NCI-H446 treated with DMSO at 0.1 percent for 48 hours (cell line): ENCODE measurements at places on chromosomes 13 and 19.

- DNase-seq = no peak
Observed at GRCh38 chr13:33145667-33146066, 129.4 kb downstream of the KL start.

DNA sequence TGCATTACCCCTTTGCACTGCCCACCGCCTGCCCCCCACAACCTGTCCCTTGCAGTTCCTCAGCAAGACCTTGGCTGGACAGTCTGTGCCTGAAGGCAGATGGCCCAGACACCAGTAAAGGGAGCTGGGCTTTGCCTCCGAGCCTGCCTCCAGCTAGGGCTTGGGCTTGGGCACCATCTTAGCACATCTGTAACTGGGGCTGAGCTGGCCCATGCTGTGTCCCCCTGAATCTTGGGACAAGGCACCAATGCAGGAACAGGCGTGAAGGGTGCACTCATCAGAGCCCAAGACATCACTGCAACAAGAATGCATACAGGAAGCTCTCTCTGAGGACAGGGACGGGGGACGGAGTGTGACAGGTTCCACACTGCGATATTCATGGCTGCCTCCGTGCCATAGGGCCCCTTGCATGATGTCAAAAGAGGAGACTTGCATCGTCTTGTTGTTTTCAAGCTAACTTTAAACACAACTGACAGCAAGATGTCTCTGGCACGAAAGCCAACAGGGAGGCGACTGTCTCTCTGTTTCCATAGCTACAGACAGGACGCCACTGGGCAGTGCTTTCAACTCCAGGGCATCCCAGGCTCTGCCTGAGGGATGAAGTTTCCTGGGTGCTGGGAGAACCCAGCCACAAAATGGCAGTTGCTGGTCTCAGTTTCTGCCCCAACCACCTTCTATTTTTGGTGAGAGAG, 8.7 kb upstream of the CHST8 start:
- DNase-seq = no peak

DNA sequence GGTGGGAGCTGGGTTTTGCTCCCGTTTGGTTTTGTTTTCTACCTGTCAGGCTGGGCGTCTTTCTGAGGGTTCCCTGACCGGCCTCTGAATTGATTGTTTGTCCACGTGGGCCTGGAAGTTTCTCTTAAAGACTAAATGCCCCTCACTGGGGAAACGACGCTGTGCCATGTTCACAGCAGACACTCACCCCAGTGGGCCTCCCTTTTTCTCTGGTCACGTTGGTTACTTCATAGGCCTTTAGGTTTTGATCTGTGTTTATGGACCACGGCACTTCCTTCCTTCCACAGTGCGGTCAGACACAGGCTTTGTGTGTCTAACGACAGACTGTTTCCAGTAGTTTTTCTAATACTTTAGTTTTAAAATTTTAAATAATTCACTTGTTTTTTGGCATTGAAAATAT, 20.1 kb upstream of the NDUFS7 start:
- no peak for DNase-seq

DNA sequence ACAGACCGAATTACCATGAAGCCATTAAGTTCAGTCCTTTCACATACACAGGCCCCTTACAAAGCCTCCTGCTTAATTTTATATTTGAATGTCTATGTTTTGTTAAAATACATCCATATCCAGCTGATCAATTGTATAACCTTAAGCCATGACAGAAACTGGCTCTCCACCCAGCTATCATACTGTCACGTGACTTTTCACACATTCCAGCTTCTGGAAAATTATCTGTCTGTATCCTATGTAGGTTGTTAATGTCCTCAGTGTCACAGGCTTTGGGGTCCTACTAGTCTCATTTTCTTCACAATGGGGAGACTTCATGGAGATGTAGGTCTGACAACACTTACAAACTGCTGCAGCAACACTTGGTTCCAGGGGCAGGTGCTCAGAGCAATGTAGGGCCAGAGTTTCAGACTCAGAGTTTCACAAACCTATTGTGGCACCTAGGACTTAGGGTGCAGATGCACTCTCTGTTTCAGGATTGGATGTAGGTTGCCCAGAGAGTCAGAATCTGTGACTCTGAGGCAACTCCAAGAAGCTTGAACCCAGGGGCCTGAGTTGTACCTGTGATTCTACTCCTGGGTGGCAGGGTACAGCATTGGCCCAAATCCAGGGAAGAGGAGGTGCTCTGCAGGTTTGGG, 69.6 kb upstream of the PCDH20 start:
- no peak for DNase-seq

- DNase-seq = no peak
Observed at GRCh38 chr19:43767316-43767715, 12.6 kb upstream of the SMG9 start.

- DNase-seq = peak; percentile 83
Observed at GRCh38 chr19:50203281-50204080, at the start of gene MYH14. Gene MYH14 (plus strand): TSS chr19:50203622. CDS start chr19:50210366, 6,744 bp downstream.

DNA sequence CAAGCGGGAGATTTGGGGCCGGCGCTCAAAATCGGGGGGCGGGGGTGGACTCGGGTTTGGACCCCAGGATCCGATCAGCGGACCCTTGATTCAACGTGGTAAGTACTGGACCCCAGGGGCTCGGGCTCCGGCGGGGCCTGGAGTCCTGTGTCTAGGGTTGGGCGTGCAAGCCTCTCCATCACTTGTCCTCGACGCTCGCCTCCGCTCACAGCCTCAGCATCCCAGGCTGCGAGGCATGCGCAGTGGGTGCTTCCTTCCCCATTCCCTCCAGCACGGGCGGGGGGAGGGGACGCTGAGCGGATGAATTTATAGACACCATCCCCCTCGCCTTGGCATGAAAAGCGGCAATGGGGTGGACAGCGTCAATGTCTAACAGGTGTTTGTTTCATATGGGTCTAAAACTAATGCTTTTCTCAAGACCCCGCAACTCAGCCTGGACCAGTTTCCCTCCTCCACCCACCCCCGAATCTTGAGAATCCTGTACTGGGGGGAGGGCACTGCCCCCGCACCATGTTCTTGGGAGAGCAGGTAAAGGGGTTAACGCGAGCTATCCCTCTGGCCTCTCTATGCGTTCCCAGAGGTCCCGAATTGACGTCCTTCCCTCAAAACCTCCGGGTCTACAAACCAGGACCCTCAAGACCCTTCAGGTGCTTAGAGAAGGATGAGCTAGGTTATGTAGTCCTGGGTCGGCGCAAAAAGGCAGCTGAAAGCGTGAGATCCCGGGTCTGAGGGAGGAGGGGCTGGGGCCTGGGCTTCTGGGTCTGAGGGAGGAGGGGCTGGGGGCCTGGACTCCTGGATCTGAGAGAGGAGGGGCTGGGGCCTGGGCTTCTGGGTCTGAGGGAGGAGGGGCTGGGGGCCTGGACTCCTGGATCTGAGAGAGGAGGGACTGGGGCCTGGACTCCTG, 579 bp downstream of the CPT1C start:
- DNase-seq = peak; percentile 58

- no peak for DNase-seq
Observed at GRCh38 chr19:5993201-5993600, 15.3 kb upstream of the RANBP3 start.

- no peak for DNase-seq
Observed at GRCh38 chr19:1270854-1271527, 1.9 kb downstream of the CIRBP start.
